ENCODE measurements at places on chromosomes 11 and 22.

DNA sequence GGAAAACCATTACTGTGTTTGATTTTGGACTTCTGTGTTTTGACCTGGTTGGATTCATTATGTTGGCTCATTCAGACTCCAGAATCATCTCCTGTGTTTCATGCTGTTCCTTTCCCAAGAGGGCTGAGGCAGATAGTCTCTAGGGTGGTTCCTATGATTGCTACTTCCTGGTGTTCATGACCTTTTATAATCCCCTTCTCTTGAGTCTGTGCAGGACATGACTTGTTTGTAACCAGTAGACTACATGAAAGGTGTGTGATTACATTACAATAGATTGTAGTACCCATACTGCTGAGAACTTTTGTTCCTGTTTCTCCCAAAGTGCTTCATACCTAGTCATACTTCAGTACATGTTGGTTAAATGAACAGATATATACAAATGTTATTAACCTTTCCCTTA, 700.6 kb downstream of the METTL15 start:
- no peak for DNase-seq

DNA sequence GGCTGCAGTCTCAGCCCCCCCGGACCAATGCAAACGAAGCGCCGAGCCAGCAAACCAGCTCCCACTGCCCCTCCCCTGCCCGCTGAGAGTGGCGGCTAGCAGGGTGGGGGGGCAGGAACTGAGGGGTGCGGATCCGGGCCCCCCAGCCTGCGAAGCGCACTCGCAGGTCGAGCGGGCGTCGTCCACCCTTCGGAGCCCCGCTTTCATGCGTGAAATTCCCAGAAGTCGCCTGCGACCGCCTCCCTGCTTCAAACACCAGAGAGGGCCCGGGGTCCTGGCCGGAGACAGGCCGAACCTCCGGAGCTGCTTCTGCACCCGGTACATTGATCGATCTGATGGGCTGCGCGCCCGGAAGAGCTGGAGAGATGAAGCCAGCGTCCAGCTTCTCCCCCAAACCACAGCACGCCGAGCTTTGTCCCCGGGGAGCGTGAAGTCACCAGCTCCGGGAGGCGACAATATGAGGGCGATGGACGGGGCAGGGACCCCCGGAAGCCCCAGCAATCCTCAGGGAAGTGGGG, 646 bp upstream of the PATZ1 start:
- peak; percentile 81 for DNase-seq

DNA sequence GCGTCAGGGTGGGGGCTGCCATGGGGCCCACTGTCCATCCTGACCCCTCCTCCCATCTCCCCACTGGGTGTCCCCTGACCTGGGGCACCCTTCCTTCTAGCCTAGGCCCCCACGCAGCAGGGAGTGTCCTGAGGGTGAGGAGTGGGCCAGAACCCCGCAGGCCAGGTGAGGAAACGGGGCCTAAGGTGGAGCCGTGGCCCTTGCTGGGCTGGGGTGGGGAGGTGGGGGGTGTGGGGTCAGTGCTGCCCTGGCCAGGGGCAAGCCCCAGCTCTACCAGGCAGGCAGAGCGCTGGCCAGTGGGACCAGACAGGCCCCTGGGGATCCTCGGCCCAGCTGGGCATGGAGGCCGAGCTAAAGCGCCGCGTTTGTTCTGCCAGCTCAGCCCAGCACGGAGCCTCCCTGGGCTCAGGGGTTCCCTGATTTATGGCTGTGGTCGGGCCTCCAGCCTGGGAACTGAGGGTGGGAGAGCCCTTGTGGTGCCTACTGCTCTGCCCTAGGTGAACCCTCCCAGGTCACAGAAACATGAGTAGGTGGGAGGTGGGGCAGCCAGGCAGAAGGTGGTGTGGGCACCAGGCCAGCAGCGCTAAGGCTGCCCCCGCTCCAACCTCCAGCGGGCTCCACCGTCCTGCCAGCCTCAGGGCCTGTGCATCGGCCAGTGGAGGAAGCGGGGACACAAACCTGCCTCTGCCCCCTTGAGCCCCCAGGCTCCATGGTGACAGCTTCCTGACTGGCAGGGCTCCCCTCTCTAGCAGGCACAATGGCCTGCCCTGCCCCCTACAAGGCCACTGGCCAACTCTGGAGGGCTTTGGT, 22.4 kb downstream of the TRMU start:
- no peak for DNase-seq

DNA sequence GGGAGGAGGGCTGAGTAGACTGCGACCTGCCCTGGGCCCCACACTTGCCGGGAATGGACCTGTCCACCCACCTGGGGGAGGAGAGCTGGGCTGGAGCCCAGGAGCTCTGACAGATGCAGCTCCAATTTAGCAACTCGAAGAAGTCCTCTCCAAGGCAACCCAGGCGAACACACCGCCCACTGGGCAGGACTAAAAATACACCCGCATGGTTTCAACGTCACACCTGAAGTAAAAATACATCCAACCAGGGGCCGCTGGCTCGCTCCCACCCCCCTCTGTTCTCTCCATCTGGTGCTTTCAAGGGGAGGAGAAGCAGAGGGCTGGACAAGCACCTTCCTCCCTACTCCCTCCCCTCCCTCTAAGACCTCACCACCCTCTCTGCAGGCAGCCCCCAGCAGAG, 119.9 kb downstream of the FEZ1 start:
- DNase-seq: no peak

DNA sequence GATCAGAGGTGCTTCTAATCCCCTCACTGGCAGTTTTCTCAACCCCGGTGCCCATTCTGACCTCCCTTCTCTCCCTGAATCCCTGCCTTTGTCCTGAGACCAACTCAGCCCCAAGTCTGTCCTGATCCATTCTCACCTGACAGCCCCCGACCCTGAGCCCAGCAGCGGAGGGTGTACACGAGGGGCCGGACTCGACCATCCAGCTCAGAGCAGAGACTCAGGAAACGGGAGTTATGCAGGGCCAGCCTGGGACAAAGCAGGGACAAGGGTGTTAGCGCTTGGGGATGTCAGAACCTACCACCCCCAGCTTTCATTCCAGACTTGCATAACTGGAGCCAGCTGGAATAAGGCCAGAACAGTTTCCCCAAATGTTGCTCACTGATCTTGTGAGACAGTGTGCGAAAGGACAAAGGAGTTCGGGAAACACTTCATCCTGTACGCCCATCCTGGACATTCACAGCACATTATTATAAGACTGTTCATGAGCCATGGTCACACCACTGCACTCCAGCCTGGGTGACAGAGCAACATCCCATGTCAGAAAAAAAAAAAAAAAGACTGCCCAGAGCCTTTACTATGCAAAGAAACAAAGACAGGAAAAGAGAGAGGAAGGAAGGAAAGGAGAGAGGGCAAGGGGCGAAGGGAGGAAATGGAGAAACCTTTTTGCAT, 3.5 kb upstream of the EEF1G start:
- no peak for DNase-seq

- DNase-seq: peak; percentile 44
Measured at GRCh38 chr11:32297611-32298011, 137.7 kb downstream of the WT1 start.

DNA sequence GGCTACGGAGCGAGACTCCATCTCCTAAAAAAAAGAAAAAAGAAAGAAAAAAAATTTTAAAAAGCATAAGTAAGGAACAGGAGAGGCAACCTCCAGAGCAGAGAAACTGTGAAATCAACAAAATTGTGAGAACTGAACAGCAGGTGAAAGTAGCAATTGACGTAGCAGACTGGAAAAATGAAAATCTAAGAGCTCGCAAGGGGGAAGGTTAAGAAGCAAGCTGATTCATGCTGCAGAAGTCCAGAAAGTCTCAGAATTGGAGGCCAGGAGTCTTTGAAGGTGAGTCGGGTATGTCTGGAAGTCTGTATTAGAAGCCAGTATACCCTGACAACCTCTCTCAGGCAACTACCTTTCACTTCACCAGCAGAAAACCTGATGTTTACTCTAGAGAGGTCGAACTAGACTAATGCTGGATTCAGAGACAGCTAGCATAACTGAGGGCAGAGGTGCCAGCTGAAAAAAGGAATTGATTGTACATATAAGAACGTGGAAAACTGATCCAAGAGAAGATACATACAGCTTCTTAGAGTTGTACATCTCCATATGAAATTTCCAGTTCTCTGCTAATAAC, 161.5 kb downstream of the WNT11 start:
- DNase-seq: no peak

DNA sequence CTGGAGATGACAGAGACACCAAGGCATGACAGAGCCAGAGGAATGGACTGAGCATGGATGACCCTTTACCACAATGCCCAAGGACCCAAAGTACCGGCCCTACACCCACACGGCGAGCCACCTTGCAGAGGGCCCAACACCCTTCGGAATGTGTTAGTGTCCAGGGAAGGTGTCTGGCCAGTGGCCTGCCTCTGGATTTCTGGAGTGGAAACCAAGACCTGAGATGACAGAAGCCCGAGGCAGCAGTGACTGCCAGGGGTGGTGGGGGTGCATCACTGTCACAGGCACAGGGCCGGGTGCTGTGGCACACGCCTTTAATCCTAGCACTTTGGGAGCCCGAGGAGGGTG, 28.7 kb downstream of the PDGFB start:
- DNase-seq: no peak

DNA sequence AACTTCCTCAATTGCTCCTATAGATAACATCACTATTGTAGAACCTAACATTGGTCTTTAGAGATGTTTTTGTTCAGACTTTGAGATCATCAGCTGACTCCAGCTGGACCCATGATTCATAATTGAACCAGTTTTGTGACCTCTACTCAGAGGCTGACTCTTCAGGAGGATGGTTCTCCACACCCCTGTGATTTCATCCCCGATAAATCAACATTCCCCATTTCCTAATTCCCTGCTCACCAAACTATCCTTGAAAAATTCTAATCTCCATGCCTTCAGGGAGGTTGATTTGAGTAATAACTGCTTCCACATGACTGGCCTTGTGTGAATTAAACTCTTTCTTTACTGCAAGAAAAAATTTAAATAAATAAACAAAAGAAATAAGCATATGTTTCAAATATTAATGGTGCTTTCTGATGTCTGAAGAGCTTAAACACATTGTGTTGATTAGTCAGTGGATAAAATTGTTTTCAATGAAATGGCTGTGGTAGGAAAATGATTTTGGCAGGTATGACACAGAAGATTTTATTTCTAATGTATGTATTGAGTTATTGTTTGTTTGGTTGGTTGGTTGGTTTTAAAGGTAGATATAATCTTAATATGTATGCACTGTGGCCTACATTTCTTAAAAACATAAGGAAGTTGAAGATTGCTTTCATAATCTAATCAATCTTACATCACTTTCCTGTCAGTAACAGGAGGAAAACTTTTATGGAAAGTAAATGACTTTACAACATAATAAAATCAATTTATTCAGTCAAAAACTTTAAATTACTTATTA, 427.9 kb upstream of the CCDC179 start:
- no peak for DNase-seq

DNA sequence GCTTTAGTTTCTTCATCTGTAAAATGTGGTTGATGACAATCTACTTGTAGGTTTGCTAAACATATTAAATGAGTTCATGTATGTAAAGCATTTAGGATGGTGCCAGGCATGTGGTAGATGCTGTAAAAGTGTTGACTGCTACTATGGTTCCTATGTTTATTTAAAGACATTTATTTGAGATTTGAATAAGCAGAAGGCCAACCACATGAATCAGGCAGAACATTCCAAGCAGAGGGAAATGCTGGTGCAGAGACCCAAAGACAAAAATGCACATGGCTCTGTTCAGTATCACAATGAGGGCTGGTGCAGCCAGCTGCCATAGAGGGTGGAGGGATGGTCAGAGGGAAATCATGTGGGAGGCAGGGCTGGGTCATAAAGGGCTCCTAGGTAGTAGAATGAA, 156.2 kb upstream of the PDGFD start:
- DNase-seq: no peak

GRCh38 chr22:44364751-44365130, 52.0 kb upstream of the SHISAL1 start:
- no peak for DNase-seq

DNA sequence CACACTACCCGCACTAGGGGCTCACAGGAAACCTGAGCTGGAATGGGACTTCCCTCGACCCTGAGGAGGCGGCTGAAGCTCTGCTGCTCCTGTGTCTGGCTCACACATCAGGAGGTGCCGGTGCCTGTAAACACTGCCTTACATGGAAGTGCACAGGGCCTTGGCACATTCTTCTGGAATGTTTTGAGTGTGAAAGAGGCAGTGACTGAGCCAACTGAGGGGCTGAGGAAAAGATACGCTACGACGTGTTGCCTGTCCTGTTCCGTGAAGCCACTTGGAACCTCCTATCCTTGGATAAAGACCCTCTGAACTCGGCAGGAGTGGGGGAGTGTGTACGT, 10.5 kb downstream of the TXN2 start:
- no peak for DNase-seq

DNA sequence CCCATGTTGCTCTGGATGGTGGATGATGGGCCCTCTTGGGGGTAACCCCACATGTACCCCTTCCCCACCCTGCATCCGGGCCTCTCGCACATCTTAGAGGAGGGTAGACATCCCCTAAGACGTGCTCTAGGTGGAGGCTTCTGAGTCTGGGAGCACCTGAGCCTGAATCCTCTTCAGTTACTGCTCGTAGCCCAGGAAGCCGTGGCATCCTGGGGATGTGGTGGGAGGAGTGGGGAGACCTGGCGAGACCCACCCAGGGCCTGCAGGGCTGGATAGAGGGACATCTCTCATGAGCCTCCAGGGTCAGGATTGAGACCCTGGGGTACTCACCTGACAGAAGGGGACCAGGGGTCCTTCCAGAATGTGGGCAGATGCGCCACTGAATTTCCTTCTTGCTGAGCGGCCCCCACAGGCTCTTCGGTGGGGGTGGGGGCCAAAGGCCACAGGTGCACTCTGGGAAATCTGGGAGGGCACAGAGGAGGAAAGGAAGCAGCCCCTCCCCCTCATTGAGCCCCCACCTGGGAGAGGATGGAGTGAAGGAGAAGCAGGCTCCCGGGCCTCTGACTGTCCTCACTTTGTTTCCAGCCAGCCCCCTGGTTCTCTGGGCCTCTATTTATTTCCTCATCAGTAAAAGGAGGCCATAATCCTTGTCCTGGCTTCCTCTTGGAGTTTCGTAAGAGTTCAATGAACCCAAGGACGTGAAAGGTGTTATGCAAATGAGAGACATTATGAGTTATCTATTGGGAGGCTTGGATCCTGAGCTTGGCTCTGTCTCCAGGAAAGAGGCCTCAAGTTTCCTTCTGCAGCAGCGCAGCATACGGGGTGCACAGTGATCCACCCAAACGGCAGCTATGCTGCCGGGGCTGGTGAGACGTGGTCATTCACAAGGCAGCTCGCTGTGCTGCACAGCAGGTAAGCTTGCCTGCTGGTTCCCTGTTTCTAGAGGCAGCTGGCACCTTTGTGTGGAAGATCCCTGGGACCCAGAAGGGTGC, 31.2 kb downstream of the KCNJ4 start:
- no peak for DNase-seq

GRCh38 chr11:1623716-1624115, 1.8 kb upstream of the KRTAP5-4 start:
- no peak for DNase-seq
